ENCODE measurements at places on chromosomes 16 and 17. TPM values are rescaled to one million over a fixed set of nuclear protein-coding genes. Genes with fewer than 3 reads are reported as not detected.

The KCNH6 gene
- total RNA-seq: not detected

The ITGAL gene
- total RNA-seq: 4.2 TPM

The MMP28 gene
- total RNA-seq: 139 TPM

The HASPIN gene
- total RNA-seq: not detected

The TAT gene
- not detected for total RNA-seq

The ACSM2A gene
- 0.15 TPM for total RNA-seq

The TLCD3B gene
- total RNA-seq: not detected

DNA sequence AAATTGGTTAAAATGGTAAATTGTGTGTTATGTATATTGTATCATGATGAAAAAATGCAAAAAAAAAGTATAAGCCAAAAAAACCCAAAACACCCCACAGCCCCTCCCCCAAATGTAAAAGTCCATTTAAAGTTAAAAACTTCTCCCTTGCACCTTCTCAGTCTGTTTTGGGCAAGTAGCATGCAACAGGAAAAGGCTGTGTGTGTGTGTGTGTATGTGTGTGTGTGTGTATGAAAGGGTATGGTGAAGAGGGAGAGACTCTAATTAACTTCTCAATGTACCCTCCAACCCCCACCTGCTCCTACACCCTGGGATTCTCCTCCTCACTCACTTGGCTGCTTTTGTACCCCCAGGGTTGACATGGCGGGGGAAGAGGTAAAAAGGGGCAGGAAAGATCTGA, 9.2 kb upstream of the GGT6 start:
- no peak for ATAC-seq

GRCh38 chr17:44785921-44786320, 27.1 kb downstream of the ADAM11 start:
- no peak for ATAC-seq

DNA sequence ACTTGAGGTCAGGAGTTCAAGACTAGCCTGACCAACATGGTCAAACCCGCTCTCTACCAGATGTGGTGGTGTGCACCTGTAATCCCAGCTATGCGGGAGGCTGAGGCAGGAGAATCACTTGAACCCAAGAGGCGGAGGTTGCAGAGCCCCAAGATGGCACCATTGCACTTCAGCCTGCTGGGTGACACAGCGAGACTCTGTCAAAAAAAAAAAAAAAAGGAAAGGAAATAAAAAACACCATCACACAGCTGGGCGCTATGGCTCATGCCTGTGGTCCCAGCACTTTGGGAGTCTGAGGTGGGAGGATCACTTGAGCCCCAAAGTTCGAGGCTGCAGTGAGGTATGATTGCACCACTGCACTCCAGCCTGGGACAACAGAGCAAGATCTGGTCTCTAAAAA, 13.3 kb upstream of the SBK1 start:
- no peak for ATAC-seq

DNA sequence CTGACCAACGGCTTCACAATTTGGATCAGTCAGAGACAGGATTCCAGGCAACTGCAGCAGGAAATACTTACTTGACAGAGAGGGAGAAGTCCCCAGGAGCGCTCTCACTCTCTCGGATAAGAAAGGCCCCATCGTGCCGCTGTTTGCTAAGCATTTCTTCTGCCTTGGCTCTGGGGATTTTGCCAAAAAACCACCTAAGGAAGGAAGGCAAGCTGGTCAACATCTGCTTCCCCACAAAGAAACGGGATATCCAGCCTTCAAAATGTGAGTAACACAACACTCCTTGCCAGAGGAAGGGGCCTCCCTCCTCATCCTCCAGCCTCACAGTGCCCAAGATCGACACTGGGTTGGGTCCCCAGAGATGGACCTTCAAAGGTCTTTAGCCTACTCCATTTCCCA, 36.6 kb upstream of the SLC25A19 start:
- ATAC-seq: no peak

DNA sequence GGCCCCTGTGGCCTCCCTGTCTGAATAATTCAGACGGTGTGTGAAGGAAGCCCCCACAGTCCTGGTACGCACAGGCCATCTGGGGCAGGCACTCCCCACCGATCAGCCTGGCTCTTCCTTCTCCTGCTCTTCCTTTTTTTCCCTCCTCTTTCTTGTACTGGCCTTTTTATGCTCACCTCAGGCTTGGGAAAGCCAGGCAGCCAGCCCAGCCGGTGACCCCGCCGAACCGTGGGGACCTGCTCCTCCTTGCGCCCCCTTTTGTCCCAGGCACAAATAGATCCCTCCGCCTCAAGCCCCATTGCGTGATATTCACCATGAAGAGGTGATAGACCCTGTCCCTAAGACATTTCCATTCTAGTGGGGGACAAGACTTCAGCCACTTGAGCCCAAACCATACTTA, 80.2 kb upstream of the BRD7 start:
- no peak for ATAC-seq

- no peak for ATAC-seq
Measured at GRCh38 chr17:41546819-41547218, 18.7 kb upstream of the KRT19 start.

GRCh38 chr17:57819867-57820266, 30.0 kb downstream of the MRPS23 start:
- ATAC-seq: no peak

DNA sequence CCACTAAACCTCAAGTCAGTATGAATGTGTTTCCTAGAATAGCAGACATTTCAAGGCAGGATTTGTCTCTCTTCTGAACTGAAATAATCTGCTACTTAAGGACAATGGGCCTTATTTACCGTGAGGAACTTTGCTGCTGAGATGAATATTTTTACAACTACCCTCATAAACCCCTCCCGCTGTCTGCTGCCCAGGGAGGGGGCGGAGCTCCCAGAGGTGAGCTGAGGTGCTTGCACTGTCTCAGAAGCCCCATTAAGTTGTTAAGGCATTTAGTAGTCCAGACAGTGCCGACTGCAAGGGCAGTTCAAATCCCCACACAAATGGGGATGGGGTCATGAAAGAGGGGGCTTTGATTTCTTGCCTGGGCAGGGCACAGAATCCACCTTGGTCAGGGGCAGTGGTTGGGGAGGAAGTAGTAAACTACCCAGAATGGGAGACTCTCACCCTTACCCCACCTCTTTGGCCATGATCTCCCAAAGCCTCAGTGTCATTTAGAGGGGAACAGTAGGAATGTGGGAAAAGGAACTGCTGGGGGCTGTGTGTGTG, 19.2 kb downstream of the HNF1B start:
- no peak for ATAC-seq

DNA sequence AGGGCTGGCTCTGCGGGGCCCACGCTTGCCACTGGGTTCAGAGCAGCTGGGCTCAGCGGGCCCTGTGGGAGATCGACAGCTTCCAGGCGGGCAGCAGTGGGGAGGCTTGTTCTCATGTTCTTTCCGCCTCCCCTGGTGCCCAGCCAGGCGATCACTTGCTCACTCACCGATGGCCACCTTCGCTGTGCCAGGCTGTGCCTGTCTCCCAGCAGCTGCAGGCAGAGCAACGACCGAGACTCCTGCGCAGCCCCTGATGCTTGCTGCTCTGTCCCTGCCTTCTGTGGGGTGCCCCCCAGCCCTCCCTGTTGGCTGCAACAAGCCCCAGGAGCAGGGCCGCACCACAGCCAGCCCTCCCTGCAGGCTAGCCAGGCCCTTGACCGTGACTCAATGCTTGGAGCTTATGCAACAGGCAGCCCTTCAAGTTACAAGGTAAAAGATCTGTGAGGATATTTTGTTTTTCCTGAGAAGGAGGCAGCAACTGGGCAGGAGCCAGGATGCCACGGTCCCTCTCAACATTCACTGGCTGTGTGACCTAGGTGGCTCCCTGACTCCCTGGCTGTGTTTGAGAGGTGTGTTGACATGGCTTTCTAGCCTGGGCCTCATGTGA, 9.6 kb upstream of the SPNS2 start:
- ATAC-seq: no peak

DNA sequence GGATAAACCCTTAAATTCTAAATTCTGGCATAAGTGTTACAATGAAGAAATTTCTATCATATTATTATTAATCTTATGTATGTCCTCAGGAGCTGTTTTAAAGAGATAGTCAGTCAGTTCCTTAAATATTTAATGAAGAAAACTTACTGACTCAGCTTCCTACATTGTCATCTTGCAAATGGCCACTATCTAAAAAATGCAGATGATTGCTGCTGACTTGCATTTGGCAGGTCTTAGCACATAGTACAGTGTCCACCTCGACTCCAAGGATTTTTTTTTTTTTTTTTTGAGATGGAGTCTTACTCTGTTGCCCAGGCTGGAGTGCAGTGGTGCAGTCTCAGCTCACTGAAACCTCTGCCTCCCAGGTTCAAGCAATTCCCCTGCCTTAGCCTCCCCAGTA, 55.1 kb upstream of the CORO6 start:
- no peak for ATAC-seq

DNA sequence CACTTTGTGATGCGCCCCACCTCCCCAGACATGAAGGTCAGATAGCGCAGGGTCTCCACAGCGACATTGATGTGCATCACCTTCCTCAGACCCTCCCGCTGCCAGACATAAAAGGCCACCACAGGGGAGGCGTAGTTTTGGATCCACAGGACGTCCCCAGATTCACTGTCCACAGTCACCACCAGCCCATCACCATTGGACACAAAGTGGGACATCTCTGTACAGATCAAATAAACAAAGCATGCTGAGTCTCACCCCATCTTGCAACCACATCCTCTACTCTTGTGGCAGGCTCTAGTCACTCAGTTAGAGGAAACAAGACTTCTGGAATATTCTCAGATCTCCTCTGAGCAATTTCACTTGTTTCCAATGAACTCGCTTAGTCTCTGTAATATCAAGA, 46.3 kb upstream of the ICAM2 start:
- no peak for ATAC-seq

DNA sequence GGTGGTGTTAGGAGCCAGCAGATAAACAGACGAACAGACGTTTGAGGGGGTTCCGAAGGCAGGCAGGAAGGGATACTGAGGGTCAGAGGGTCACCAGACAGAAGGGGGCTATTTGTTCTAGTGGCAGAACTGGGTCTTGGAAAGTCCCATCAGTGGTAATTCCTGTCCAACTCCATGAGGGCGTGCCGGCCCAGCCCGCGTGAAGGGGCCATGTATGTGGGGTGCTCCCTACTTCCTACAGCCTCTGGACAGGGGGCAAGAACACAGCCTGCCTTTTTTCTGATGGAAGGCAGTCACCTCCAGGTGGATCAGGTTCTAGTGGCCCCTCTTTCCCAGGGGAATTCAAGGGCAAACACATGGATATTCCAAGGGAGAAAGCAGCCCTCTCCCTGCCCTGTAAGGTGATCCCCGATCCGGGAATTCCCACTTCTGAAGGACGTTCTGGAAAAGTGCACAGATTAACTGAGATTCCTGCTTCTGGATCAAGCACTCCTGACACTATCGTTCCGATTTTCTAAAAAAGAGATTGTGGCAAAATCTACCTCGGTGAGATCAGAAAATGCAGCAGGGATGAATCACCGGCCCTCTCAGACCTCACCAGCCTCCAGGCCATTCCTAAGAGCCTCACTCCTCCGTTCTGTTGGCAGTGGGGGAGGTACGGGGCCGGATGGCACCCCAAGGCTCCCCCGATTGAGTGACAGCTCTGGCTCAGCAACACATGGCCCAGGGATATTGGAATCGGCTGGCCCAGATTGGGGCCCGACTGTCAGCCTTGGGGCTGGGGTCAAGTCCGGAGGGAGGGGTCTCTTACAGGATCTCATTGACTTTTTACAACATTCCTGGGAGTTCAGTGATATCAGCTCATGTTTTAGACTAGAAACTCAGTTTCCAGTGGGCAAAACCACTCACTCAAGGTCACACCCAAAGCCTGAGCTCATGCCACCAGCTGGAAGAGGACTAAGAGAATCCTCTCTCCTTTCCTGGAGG, 12.4 kb downstream of the STX1B start:
- ATAC-seq: no peak

DNA sequence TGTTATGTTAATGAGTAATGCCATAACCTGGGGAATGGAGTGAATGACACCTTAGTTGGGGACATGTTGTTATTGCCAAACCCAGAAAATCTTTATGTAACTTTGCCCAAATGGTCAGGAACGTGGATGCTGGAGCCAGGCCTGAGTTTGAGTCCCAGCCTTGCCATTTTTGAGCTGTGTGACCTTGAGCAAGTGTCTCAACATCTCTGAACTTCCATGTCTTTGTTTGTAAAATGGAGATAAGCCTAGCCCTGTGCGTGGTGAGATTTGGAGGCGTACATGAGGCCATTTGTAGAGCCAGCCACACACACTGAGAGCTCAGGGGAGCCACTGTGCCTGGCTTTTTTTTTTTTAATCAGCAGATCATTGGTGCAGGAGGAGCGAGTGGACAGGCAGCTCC, 247.3 kb downstream of the FOXL1 start:
- no peak for ATAC-seq

- no peak for ATAC-seq
Measured at GRCh38 chr16:87621976-87622713, 19.8 kb downstream of the JPH3 start.

DNA sequence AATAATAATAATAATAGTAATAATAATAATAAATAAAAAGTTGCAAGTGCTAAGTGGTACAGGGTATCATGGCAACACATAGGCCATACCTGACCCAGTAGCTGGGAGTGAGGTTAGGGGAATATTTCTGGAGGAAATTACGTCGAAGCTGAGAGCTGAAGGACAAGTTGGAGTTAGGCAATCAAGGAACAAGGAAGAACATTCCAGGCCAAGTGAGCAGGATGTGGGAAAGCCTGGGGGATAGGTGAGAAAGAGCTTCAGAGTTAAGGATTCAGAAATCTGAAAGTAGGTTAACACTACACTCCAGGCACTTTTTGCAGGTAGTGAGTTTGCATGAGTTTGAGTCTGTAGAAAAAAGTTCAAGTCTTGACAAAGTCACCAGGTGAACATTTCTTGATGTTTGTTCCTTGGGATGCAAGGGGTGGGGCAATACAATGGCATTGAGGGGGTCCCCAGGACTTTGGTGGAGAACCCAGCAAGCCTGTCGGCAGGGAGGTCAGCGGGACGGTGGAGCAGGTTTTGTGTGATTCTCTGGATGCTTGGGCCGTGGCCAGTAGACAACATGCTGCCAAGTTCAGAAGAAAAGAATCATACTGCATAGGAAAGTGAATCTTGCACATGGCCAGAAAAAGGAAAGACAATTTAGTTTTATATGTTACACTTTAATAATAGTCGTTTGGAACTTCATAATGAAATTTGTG, 27.7 kb upstream of the MPHOSPH6 start:
- no peak for ATAC-seq

DNA sequence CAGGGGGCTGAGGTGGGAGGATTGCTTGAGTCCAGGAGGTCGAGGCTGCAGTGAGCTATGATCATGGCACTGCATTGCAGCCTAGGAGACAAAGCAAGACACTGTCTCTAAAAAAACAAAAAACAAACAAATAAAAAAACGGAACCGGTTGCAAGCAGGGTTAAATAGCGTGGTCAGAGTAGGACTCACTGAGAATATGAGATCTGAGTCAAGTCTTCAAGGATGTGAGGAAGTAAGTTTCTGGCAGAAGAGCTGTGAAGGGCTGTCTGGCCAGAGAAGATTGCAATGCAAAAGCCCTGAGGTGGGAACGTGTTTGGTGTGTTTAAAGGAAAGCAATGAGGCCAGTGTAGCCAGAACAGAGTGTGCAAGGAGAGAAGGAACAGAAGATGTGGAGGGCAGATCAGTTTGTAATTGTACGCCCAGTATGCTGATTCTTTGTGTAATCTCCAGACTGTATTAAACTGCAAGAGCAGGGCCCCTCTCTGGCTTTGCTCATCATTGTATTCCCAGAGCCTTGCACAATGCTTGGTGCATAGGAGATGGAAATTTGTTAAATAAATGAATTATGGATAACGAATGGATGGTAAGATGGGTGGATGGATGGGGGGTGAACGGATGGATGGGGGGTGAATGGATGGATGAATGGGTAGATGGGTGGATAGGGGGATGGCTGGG, 6.3 kb downstream of the G6PC1 start:
- ATAC-seq: no peak

Data from gastroesophageal sphincter (tissue), 4 donors.